OCI-M1 (cell line): ENCODE measurements at places on chromosomes 5 and 9.
A peak's percentile ranks its signal among the peaks of the same experiment; 100 is the strongest.

GRCh38 chr5:156356238-156356637, 29.3 kb downstream of the SGCD start:
- DNase-seq, result no peak

GRCh38 chr5:61115968-61116367, 46.3 kb downstream of the SMIM15 start:
- no peak for DNase-seq

DNA sequence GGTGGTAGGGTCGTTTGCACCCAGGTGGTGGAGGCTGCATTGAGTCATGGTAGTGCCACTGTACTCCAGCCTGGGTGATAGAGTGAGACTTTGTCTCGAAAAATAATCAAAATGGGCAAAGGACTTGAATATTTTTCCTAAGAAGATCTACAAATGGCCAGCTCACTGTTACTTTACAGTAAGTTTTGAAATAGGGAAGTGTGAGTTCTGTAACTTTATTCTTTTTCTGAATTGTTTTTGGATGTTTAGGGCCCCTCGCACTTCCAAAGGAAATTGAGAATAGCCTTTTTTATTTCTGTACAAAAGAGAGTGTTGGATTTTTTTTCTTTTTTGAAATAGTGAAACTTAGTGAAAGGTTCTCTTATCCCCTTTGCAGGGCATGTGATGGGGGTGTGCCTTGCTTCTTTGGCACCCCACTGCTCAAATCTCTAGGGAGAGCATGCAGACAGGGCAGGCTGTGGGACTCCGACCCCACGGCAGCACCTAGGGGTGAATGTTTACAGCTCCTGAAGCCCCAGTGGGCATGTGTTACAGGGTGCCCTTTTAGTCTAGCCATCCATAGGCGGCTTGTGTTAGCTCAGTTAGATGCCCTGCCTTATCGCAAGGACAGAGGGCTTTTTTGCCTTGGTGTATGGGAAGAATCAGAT, 33.3 kb downstream of the GPBP1 start:
- no peak for DNase-seq

GRCh38 chr5:169732841-169733240, 95.8 kb downstream of the DOCK2 start:
- peak; percentile 65 for DNase-seq

DNA sequence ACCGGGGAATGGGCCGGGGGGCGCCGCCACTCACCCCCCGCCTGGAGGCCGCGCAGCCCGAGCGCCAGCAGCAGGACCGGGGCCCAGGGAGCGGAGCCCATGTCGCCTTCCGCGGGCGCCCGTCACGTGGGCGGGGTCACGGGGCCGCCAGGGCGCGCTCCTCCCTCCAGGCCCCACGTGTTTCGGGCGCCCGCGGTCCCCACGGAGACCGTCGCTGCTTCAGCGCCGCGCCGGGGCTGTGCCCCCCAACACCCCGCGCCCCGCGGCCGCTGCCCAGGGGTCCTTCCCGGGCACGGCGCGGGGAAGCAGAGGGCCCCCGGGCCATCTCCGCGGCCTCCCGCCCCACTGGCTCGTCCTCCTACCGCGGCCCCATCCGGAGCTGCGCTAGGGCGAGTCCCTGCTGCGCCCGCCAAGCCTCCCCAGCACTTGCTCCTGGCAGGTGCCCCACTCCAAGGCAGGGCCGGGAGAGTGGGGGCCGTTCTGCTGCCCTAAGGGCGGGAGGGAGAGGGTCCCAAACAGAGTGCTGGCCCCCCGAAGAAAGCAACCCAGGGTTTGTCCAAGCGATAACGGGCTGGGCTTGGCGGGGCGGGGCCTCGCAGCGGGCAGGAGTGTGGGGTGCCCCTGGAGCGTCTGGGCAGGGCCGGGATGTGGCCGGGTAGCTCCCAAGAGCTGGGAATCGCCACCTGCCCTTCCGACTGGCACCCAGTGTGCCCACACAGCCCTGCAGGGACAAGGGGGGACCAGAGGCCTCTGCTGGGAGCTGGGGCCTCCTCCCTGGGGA, at the start of gene DPP7:
Gene DPP7 (minus strand): TSS at position 121 of the 781 bp plus-strand sequence. CDS start 20 bp downstream, at position 101.
- peak; percentile 69 for DNase-seq

DNA sequence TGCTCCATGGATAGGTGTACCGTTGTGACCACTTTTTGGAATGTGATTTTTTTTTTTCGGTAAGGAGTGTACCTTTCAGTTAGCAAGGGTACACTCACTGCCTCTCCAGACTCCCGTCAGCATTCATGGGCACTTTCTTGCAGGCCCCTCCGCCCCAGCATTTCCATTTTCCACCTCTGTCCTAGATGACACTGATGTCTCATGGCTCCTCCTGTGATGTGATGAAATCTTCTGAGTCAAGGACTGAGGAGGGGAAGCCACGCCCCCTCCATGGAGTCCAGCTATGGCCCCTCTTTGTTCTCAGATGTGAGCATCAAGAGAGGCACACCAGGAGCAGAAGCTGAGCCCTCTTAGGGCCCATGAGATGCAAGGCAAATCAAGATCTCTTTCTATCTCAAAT, 61.8 kb downstream of the CTSL start:
- DNase-seq, result peak; percentile 48

DNA sequence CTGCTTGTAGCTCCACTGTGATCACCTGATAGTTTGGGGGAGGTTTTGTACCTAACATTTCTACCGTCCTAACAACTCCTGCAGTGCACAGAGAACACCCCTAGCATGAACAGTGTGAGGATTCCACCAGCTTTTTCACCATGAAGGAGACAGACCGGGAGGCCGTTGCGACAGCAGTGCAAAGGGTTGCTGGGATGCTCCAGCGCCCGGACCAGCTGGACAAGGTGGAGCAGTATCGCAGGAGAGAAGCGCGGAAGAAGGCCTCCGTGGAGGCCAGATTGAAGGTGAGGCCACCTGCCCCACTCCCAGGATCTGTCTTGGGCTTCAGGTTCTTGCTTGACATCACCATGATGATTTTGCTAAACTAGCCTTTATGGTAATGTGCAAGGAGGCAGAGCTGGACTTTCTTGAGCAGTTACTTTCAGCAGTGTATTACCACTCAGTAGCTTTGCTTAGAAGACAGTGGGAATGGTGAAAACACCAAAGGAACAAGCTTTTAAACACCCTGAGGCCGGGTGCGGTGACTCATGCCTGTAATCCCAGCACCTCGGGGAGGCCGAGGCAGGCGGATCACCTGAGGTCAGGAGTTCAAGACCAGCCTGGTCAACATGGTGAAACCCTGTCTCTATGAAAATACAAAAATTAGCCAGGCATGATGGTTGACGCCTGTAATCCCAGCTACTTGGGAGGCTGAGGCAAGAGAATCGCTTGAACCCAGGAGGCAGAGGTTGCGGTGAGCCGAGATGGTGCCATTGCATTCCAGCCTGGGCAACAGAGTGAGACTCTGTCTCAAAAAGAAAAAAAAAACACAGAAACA, 3.3 kb downstream of the EXOC3 start:
- DNase-seq, result no peak

DNA sequence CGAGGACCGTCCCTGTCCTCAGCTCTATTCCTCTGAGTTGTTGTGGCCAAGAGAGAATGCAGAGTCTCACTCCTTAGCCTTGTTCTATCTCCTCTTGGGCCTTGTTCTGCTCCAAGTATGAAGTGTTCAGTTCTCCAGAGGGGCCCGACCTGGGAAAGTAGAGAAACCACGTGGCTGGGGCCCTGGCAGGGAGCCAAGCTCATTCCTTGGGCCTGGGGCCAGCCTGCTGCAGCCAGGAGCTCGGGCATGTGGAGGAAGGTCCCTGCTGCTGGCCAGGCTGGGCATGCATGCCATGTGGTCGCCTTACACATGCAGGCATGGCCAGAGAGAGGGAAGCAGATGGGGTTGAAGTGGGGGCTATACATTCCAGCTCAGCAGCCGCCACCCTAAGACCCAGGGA, 60.7 kb downstream of the COL27A1 start:
- DNase-seq, result no peak

DNA sequence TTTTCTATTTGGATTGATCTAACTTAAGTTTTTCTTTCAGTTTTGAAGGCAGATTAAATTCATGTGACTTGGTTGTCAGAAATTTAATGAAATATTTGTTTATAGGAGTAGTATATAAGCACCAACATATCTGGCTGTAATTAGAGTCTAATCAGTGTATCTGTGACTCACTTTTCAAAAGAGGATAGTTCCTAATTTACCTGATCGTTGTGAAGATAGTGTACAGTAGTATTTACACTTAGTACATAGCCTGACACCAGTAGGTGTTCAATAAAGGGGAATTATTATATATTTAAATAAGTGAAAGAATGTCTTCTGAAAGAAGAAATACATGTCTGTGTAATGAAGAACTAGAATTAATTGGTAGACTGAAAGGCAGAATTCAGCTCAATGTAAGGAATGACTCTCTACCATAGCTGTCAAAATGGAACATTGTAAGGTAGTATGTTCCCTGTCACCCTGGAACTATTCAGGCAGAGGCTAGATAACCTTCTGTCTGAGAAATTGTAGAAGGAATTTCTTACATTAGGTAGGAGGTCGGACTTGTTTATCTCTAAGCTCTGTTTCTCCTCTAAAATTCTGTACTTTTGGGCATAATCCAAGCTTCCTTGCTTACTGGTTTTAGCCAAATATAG, 8.6 kb downstream of the TGFBR1 start:
- peak; percentile 36 for DNase-seq

DNA sequence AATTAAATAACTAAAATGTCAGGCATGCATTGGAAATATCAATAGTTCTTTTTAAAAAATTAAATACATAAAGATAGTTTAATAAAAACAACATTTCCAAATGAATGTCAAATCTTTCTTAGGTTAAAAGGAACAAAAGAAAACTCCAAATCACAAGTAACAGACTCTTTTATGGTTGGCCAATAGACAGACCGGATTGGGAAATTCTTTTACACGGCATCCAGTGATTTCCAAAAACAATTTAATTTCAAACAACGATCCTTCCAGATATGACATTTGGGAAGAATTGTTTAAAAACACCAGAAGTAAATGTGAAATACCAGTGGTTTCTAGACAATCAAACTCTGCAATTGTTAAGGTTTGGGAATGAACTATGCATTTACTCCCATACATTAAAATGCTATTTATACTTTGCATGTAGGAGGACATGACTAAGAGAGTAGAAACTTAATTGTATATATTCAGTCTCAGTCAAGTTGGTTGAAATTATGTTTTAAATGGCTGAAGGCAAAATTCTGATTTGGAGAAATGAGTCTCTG, 32.8 kb downstream of the ZNF474 start:
- no peak for DNase-seq

DNA sequence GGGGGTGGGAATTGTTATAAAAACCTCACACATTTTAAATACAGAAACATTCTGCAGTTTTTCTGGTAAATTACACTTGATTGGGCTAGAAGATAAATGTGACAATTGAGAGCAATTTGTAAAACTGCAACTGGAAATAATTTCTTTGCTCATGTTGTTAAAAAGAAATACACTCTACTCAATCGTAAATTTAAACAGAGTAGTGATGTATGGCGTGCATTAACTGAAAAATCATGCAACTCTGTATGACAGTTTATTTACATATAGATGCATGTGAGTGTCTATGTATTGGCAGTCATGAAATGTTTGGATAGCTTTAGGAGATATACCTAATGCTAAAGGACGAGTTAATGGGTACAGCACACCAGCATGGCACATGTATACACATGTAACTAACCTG, 554.9 kb downstream of the PRELID2 start:
- DNase-seq, result no peak

- DNase-seq, result no peak
These were observed 14.7 kb upstream of the CDKN2AIPNL start for GRCh38 chr5:134426361-134426760.

DNA sequence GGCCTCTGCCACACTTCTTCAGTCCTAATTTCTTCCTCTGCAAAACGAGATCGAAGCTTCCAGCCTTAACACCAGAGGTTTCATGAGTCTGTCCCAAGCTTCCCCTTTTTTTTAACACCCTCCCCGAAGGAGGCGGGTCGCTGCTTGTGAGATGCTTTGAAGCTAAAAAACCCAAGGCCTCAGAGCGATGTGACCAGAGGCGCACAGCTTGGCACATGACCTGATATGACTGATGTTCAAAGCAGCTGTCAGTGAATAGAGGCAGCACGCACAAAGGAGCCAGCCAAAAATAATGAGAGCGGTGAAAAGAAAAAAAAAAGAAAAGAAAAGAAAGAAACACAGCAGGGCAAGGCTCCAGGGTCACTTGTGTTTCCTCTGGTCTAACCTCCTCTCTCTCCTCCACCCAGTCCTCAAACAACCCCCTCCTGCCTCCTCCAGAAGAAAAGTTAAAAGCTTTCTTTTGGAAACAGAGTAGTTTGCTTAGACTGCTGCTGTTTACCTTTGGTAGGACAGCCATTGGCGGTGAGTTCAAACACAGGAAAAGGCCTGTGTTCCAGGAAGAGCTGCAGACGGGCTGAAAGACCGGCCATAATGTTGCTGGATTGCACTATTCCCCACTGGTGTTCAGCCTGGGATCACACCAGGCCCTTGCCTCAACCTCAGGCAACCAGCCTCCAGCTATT, 10.9 kb upstream of the ZNF366 start:
- DNase-seq, result peak; percentile 64

DNA sequence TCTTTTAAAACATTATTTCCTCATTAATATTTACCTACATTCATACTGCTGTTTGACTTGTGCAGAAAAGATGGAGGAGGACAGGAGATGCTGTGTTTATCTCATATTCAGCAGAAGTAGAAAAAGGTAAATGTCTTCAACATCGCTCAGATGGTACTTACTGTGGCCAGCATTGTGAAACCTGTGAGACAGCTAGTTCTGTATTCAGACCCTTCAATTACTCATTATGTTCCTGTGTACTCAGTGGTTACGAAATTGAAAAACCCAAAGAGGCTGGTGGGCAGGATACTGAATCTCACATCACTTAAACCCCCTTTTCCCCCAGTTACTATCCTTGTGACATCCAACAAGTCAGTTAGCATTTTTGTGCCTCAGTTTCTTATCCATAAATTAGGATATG, 216.0 kb downstream of the KDM4C start:
- DNase-seq, result no peak

- no peak for DNase-seq
These were observed 69.0 kb downstream of the SLC28A3 start for GRCh38 chr9:84271531-84271900.

DNA sequence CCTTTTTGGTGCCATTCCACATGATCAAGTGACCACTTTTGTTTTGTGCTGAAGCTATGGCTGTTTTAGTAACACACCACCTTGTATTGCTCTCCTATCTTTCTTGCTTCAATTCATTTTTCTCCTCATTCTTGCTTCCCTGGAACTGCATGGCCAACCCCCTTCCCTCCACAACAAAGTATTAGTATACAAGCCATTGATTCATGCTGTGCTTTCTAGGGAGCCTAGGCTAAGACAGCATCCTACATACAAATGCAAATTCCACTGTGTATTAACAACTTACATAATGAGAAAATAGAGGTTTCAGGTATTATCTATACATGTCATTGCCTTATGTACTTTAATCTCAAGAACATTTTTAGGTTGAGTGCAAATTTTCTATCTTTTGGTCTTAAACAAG, 141.1 kb downstream of the EFNA5 start:
- DNase-seq, result no peak

- DNase-seq, result peak; percentile 92
These were observed 40.6 kb upstream of the ITGA2 start for GRCh38 chr5:52948418-52949076.

DNA sequence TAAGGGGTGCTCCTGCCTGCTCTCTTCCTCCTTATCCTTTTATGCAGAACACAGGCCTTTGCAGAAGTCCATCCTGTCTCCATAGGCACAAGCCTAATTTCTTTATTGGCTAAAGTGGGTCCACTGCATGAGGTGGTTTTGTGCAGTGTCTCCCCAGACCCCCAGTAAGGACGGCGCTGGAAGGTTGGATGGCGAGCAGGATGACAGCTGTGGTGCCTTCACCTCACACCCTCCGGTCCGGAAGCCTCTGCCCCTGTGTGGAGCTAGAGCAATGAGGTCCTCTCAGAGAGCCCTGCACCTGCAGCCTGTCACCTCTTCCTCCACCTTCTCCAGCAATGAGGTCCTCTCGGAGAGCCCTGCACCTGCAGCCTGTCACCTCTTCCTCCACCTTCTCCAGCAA, 393.7 kb upstream of the IRX1 start:
- DNase-seq, result no peak
